Neural progenitor cell (in vitro differentiated cells): ENCODE measurements at places on chromosomes 4 and X. TPM values are rescaled to one million over a fixed set of nuclear protein-coding genes. Genes with fewer than 3 reads are reported as not detected.

DNA sequence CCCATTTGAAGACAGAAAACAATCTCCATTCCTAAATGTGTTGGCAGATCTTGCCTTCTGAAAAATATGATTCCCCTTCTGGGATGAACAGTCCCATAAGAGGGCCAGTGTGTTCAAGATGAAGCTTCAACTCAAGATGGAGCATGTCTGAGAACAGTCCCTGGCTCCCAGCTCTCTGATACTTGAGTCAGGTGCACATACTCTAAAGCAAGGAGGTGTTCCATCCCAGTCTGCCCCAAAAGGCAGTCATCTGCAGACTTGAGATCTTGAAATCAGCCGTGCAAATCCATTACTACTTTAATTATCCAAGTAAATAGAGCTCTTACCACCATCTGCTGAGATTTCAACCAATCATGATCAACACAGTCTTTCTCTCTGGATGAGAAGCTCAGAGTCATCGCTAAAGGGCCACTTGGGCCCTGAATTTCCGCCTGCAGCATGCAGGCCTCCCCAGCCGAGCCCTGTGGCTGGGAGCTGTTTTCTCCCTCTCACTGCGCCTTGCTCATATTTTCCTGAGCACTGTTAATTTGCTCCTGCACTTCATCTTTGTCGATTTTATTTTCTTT lies 22.2 kb downstream of the CCDC149 start:
- DNase-seq, result no peak

- DNase-seq, result no peak
Measured at GRCh38 chr4:35500812-35501211, 743.5 kb downstream of the ARAP2 start.

DNA sequence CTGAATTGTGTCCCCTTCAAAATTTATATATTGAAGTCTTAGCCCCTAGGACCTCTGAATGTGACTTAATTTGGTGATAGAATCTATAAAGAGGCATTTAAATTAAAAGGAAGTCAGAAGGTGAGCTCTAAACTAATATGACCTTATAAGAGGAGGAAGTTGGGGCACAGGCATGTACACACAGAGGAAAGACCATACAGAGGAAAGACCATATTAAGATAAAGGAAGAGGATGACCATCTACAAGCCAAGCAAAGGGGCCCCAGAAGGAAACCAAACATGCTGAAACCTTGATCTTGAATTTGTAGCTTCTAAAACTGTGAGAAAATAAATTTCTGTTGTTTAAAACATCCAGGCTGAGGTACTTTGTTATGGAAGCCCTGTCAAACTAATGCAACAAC lies 26.9 kb upstream of the CYBB start:
- DNase-seq, result no peak

DNA sequence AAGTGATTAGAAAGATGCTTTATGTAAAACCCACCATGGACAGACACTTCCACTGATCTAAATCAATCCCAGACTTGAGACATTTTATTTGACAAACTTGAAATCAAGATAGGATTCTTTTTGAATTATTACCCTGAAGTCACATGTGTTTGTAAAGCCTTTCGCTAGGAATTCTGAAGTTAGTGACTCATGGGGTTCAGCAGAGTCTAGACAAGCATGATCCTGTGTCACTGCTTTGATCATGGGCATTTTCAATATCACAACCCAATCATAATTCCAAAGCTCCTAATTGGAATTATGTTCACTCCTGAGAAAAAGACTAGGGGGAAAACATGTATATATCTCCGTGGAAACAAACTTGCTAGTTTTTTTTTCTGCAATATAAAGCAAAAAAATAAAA lies 67.5 kb upstream of the BMP3 start:
- no peak for DNase-seq

- DNase-seq, result no peak
Measured at GRCh38 chr4:2313366-2313765, 51.5 kb upstream of the MXD4 start.

DNA sequence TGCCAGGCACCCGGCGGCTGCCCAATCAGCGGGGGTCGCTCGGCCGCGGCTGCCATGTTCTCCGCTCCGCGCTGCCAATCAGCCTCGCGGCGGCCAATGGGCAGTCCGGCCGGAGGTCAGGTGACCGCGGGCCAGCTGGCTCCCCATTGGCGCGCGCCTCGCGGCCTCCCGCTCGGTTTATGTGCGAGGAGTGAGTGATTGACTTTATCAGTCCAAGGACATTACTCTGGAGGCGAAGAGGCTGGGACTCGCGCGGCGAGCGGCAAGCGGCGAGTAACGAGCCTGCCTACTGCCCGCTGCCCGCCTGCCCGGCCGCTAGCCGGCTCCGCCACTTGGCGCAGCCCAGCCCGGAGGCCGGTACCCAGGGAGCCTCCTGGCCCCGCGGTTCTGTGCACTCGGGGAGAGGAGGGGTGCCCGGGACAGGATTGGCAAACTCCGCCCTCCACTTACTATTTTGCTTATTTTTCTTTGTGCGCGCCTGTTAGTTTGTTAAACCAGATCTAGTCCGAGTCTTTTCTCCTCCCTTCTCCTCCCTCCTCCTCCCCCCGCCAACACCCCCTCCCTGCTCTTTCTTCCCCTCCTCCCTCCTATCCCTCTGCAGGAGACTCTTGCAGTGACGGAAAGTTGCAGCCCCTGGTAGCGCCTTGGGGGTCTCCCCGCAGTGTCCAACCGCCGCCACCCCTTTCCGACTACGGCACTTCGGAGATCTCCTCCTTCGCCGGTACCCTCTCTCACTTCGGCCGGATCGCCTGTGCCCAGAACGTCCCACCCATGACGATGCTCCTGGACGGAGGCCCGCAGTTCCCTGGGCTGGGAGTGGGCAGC lies at the start of gene ZIC3:
TSS of gene ZIC3 (plus strand) at position 207 of the 825 bp plus-strand sequence. CDS start at position 772, 565 bp downstream.
- peak; percentile 88 for DNase-seq

Gene FAM184B
- 0.03 TPM in 1 of 2 replicates, not detected in the other for total RNA-seq

Gene PPP2R2C
- 2.5 and 3.5 TPM in 2 replicates for total RNA-seq

Gene WNK3
- total RNA-seq, result 36.1 and 50.2 TPM in 2 replicates

Gene ERCC6L
- 22.7 and 34.5 TPM in 2 replicates for total RNA-seq

Gene LAGE3
- 7.6 and 33.3 TPM in 2 replicates for total RNA-seq
